Activated T-cell treated with anti-CD3 and anti-CD28 coated beads, Interleukin-2, amount 50 U/mL, for 48 hours (primary cell): ENCODE measurements at places on chromosomes 1 and 21.

- DNase-seq = no peak
Measured at GRCh38 chr1:60573121-60573520, 499.6 kb upstream of the C1orf87 start.

- DNase-seq = no peak
Measured at GRCh38 chr1:55071477-55071876, 32.1 kb downstream of the PCSK9 start.

GRCh38 chr1:232531291-232531690, 98.6 kb downstream of the SIPA1L2 start:
- no peak for DNase-seq

GRCh38 chr21:45987121-45987711, 5.6 kb downstream of the COL6A1 start:
- DNase-seq = no peak

DNA sequence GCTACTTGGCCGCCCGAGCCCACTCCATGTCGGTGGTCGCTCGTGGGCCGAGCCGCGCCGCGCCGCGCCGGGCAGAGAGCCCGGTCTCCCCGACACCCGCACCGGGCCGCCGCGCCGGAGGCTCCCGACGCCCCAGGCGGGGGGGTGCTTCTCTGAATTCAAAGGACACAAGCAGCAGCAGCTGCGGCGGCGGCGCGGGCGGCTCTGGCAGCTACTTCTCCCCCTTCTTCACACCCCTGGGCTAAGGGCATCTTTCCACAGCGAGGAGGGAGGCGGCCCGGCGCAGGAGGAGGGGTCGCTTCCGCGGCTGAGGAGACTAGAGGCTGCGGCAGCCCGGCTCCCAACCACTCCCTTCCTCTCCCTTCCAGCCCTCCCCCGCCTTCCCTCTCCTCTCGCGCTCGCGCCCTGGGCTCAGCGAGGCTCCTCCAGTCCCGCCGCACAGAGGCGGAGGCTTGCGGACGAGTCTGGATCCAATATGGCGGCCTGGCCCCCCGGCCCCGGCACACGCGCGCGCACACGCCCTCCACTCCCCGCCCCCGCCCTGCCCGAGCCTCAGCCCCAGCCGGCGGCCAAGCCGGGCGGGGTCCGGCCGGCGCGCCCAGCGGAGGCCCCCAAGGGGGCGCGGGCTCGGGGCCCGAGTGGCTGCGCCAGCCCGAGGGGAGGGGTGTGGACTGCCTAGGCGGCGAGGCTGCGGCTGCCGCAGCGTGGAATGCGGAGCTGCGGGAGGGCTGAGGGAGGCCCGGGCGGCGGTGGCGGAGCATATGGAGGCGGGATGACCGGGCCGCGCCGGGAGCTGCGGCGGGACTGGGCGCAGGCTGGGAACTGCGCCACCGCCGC, at the start of gene CDC42BPA:
TSS of gene CDC42BPA (minus strand) at position 477 of the 837 bp plus-strand sequence. CDS start 1,310 bp downstream, outside the sequence.
- DNase-seq = peak; percentile 53

GRCh38 chr1:234262007-234262753, 111.1 kb upstream of the COA6 start:
- no peak for DNase-seq

DNA sequence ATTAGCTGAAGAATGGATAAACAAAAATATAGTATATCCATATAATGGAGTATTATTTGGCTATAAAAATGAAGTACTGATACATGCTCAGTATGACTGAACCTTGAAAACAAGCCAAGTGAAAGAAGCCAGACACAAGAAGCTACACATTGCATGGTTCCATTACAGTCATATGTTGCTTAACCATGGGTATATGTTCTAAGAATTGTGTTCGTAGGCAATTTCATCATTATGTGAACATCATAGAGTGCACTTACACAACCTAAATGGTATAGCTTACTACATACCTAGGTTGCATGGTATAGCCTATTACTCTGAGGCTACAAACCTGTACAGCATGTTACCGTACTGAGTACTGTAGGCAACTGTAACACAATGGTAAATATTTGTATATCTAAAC, 28.6 kb upstream of the FCAMR start:
- no peak for DNase-seq

DNA sequence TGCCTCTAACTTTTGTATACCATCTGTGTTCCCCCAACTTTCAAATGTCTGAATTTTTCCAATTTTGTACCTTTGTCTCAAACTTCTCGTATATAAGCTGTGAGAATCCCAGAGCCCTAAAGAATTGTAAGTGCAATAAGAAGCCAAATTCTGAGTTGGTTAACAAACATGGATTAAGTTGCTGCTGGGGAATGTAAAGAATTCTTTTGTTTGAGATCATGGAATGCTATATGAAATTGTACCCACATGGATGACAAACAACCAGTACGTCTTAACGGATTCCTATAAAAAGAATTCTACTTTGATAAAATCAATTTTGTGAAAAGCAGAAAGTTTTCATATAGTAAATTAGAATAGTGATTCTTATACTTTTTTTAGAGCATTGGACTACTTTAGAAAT, 72.4 kb upstream of the CYP2J2 start:
- DNase-seq = no peak

DNA sequence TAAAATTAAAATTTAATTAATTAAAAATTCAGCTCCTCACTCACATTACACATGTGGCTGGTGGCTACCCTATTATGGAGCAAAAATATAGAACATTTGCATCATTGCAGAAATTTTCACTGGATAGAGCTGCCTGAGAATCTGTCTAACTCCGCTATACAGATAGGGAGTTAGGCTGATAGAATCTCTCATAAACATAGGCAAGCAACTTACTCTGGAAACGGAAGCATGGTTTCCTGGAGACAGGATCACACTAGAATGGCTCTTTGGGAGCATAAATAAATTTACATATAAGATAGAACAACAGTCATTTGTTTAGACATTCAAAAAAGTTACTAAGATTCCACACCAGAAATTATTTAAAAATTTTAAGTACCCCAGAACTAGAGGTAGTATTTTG, 12.2 kb upstream of the LAMC2 start:
- no peak for DNase-seq

DNA sequence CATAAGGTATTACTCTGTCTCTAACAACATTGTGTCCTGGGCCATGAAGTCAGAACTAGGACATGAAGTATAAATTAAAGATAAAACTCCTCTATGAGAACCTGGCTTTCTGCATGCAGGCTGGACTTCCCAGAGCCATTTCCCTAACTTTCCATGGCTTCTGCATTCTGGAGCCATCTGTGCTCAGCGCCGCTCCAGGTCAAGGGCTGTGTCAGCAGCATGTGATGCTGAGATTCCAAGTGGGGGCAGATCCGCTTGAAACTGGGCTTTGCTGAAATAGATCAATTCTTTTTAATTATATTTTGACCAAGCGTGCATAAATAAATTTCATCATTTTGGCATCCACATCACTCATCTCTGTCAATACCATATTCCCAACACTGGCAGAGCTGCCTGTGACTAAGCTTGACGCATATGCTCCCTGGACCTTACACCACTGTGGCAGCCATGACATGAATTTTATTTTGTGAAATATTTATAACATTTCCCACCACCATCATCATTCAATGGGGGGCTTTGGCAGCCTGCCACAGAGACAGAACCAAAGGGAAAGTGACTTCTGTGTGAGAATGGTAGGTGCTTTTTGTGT, 110.4 kb upstream of the KCNK1 start:
- DNase-seq = no peak

- no peak for DNase-seq
Measured at GRCh38 chr1:167118188-167118587, 24.3 kb downstream of the STYXL2 start.
